ENCODE measurements at places on chromosomes 1 and 21. TPM values are rescaled to one million over a fixed set of nuclear protein-coding genes. Genes with fewer than 3 reads are reported as not detected.

DNA sequence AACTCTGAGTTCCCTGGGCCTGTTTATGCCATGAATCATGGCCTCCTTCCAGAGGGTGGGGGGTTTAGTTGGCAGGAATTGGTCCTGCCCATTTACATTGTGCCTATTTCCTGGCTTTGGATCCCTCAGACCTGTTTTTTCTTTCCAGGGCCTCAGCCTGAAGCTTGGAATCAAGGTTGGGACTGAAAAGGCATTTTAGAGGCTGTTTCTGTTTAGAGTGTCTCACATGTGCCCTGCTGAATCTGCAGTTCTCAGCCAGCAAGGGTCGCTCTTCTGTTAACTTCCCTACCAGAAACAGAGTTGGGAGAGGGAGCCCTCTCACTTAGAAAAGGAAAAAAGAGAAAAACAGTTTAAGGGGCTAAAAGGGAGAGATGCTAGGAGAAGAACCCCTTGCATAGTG, 191.1 kb downstream of the PTPRC start:
- H3K27me3 ChIP-seq: no peaks in the 10 kb centered on the region
- H3K4me3 ChIP-seq: no peak overlapping the region
- no peak for DNase-seq
- H3K36me3 ChIP-seq: no peaks in the 10 kb centered on the region
- H3K27ac ChIP-seq: no peak overlapping the region

GRCh38 chr1:180229483-180230415, at the start of gene LHX4:
Gene LHX4, plus strand, starts transcription at chr1:180230264. Its CDS starts 266 bp downstream, at chr1:180230530.
- no peaks in the 10 kb centered on the region for H3K36me3 ChIP-seq
- H3K4me3 ChIP-seq: peak within 1 kb of the TSS; percentile 63
- H3K4me1 ChIP-seq: peaks cover 28% of the 10 kb centered on the region
- no peak within 1 kb of the TSS for H3K27ac ChIP-seq
- peaks cover 81% of the 10 kb centered on the region for H3K27me3 ChIP-seq

DNA sequence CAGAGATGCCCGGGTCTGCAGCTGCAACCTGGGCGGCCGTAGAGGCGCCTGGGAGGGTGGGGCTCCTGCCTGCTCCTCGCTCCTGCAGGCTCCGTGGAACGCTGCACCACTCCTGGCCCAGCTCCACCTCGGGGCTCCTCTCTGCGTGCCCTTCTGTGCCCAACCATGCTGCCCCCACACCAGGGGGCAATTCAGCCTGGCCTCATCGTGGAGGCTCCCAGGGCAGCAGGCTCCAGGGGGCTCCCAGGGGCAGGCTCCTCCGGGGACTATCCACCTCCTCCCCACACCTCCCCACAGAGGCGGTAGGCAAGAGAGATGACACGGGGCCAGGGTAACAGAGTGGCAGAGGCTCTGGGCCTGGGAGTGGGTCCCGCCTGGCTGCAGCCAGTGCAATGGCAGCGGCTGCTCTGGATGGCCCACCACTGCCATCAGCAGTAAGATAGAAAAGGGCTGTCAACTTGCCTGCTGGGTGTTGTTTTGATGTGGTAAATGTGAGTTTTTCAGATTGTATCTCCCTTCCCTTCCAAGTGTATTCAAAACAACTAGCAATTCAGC, 22.4 kb upstream of the LRRC8C start:
- peaks cover 84% of the 10 kb centered on the region for H3K4me1 ChIP-seq
- peak; percentile 72 for DNase-seq
- no peaks in the 10 kb centered on the region for H3K27me3 ChIP-seq
- H3K4me3 ChIP-seq: peak overlapping the region; percentile 68
- peaks cover 15% of the 10 kb centered on the region for H3K36me3 ChIP-seq

DNA sequence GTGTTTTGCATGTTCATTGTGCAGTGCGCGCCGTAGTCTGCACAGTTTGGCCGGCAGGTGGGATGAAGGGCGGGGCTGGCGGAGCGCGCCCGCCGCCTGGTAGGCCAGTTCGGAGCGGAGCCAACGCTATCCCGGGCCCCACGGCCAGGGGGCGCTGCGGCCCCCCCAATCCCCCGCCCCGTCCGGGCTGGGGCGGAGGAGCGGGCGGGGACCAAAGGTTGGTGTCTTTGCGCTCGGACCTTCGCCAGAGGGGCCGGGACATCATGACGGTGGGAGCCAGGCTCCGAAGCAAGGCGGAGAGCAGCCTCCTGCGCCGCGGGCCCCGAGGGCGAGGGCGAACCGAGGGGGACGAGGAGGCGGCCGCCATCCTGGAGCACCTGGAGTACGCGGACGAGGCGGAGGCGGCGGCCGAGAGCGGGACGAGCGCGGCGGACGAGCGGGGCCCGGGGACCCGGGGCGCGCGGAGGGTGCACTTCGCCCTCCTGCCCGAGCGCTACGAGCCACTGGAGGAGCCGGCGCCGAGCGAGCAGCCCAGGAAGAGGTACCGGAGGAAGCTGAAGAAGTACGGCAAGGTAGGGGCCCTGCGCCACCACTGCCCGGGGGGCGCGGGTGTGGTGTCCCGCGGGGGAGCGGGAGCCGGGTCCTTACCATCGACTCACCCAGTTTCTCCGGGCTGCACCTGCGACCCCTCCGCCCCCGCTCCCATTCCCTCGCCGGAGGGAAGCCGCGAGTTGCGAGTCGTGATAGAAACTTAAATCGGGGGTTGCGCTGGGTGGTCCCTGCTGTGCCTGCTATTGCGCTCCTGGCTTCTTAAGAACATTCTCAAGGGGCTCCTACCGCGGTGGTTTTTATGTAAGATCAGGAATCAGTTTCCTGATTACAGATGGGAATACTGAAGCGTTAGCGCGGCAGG, at the start of gene C1orf115:
Gene C1orf115 (plus strand): TSS at position 224 of the 913 bp plus-strand sequence. CDS start 40 bp downstream, at position 264.
- peak within 1 kb of the TSS; percentile 71 for H3K4me3 ChIP-seq
- peaks cover 24% of the 10 kb centered on the region for H3K27me3 ChIP-seq
- DNase-seq: peak; percentile 72
- H3K4me1 ChIP-seq: peaks cover 6% of the 10 kb centered on the region
- no peaks in the 10 kb centered on the region for H3K36me3 ChIP-seq
- no peak within 1 kb of the TSS for H3K27ac ChIP-seq

DNA sequence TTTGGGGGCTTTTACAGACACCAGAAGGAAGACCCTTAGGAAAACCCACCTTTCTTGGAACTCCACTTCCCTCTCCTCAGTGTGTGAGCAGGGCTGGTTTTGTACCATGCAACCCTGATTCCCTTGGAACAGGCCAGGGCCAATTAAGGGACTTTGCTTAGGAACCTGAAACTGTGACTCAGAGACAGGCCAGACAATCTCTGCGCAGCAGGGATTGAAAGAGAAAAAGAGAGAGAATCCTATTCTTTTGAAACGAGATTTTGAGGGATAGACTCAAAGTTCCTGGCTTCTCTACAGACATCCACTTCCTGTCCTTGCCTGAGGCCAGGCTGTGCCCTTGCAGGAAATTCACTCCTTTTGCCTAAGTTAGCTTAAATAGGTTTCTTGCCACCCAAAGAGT, 23.1 kb upstream of the C1orf198 start:
- H3K4me1 ChIP-seq: no peaks in the 10 kb centered on the region
- peaks cover 22% of the 10 kb centered on the region for H3K27me3 ChIP-seq
- DNase-seq: no peak
- no peak overlapping the region for H3K27ac ChIP-seq

DNA sequence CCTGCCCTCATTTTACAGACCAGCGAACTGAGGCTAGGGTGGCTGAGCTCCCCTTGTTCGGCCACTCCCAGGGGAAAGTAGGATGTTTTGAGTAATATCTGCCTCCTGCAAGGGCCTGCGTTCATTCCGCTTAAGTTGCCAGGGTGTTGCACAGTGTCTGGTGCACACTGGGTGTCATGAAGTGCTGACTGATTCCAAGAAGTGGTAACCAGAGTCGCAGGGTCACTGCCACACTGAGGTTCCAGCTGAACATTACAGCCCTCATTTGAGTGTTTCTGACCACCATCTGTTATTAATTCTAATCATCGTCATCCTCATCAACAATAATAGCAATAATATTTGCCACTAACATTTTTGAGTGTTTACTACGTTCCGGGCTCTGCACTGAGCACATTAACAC, 250.6 kb downstream of the KAZN start:
- no peaks in the 10 kb centered on the region for H3K36me3 ChIP-seq
- H3K27me3 ChIP-seq: no peaks in the 10 kb centered on the region
- no peak overlapping the region for H3K27ac ChIP-seq
- no peak overlapping the region for H3K4me3 ChIP-seq

- H3K27ac ChIP-seq: no peak overlapping the region
- H3K4me1 ChIP-seq: no peaks in the 10 kb centered on the region
- H3K4me3 ChIP-seq: no peak overlapping the region
- no peak for DNase-seq
- no peaks in the 10 kb centered on the region for H3K27me3 ChIP-seq
Observed at GRCh38 chr1:191065346-191065745, 587.7 kb upstream of the BRINP3 start.

DNA sequence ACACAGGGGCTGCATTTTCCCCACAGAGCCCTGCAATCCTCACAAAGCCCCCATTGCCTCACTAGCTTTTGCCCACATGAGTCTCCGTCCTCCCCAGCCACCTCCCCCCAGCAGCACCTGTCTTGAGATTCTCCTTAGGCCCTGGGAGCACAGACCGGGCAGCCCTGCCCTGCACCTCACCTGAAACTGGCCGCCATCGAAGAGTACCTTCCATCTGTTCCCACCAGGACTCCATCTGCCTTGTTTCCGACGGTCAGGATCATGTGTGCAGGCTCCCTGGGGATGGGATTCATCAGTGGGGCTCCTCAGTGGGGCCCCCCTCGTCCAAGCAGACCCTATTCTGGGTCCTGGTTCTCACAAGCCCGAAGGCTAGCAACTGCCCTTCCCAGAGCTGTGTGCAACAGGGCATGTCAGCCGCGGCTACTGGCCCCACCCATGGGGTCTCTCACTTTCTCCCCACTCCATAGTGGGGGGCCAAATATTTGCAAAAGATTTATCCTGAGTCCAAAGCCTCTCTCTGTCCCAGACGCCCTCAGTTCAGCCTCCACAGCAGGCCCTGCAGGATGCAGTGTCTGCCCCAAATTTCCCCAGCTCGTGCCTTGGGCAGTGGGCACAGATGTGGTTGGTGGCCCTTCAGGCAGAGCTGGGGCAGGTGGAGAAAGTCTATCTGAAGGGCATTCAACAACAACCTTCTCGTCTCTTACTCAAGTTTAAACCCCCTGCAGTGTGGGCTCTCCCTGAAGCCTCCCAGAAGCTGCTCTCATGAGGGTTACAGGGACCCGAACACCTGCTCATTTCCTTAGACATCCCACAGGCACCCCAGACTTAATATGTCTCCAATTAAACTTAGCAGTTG, 4.8 kb downstream of the PDZK1IP1 start:
- DNase-seq: no peak
- no peaks in the 10 kb centered on the region for H3K36me3 ChIP-seq
- no peaks in the 10 kb centered on the region for H3K4me1 ChIP-seq
- H3K27me3 ChIP-seq: peaks cover 12% of the 10 kb centered on the region
- no peak overlapping the region for H3K27ac ChIP-seq
- no peak overlapping the region for H3K4me3 ChIP-seq

DNA sequence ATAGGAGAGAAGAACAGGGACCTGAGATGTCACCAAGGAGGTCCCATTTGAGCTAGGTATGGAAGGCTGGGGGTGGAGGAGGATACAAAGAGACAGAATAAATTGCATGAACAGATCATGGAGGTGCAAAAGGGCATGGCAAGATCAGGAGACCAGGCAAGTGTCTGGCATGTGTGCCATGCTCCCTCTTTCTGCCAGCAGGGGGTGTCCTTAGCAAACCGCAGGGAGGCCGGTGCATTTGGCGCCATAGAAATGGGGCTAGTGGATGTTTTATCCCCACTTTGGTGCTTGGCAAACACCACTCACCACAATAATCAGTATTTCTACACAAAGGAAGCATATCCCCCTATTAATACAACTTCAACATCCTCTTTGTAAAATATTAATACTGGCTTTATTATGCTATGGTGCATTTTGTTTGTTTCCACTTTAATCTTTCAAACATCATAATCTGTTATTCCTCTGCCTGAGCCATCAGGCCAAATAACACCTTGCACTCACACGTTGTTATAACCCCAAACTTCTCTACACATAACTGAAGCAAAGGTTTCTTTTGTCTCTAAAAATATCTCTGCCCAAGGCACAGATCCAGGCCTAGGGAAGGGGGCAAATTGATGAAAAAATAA, 25.9 kb downstream of the S100A6 start:
- peak; percentile 81 for DNase-seq
- H3K27me3 ChIP-seq: no peaks in the 10 kb centered on the region
- H3K36me3 ChIP-seq: no peaks in the 10 kb centered on the region

DNA sequence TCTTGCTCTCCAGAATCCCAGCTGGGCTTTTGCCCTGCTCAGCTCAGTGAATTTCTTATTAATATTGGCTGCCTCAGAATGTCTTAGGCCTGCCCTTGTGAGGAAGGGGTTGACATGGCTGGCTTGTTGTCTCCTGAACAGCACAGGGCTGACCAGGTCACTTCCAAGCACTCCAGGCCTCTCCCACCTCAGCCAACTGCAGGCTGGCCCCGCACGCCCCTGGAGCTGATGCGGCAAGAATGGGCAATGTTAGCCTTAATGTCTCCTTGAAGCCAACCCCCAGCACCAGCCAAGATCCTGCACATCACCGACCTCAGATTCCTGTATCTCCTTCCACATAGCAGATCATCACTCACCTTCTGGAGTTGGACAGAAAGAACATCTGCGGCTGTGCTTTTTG, 598.6 kb downstream of the AJAP1 start:
- no peaks in the 10 kb centered on the region for H3K4me1 ChIP-seq
- no peak overlapping the region for H3K27ac ChIP-seq
- DNase-seq: no peak
- no peaks in the 10 kb centered on the region for H3K27me3 ChIP-seq
- H3K4me3 ChIP-seq: no peak overlapping the region

DNA sequence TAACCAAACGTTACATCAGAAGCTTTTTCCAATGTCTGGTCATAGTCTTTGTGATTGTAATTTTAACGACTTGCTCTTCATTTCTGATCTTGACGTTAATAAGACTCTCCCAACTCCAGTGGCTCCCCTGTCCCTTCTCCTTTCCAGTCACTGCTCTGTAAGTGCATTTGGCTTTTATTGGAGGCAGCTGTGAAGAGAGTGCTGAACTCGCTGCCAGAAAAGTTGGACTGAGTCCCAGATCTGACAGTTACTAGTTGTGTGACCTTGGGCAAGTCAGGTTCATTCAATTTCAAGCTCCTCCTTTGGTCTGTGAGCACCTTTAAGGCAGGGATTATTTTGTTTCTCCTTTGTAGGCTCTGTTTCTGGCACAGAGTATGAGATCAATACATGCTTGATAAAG, 109.6 kb upstream of the TSPAN2 start:
- H3K4me1 ChIP-seq: no peaks in the 10 kb centered on the region
- H3K36me3 ChIP-seq: no peaks in the 10 kb centered on the region
- H3K4me3 ChIP-seq: no peak overlapping the region
- peaks cover 36% of the 10 kb centered on the region for H3K27me3 ChIP-seq
- no peak for DNase-seq

GRCh38 chr1:7319196-7319595, 451.9 kb upstream of the VAMP3 start:
- peaks cover 7% of the 10 kb centered on the region for H3K27me3 ChIP-seq
- H3K4me1 ChIP-seq: no peaks in the 10 kb centered on the region
- no peaks in the 10 kb centered on the region for H3K36me3 ChIP-seq
- DNase-seq: no peak
- H3K4me3 ChIP-seq: no peak overlapping the region

DNA sequence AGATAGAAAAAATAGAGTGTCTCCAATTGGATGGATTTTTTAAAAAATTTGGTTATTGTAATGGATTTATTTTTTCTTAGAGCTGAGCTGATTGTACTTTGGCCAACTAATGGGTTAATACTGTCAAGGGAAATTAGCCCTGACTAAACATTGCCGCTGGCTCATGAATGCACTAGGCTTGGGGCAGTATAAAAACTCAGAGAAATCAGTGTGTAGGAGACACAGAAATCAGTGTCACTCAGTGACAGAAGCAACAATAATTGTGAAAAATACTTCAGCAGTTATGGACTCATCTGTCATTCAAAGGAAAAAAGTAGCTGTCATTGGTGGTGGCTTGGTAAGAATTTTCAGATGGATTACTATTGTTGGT, at the start of gene KMO:
Gene KMO (plus strand): TSS at position 217 of the 370 bp plus-strand sequence. CDS start 67 bp downstream, at position 284.
- DNase-seq: no peak

Gene ZMYM1
- 14.5 TPM for total RNA-seq

Gene C1orf116
- total RNA-seq: not detected

Gene MPL
- total RNA-seq: not detected

Gene NPL
- 10.1 TPM for total RNA-seq

Gene INTS3
- total RNA-seq: 51.5 TPM
